ENCODE measurements at places on chromosomes 1 and 21.
A peak's percentile ranks its signal among the peaks of the same experiment; 100 is the strongest.

GRCh38 chr1:14647777-14648176, 49.3 kb downstream of the KAZN start:
- DNase-seq = no peak

- no peak for DNase-seq
These were observed 2.8 kb downstream of the COL18A1 start for GRCh38 chr21:45407629-45408247.

DNA sequence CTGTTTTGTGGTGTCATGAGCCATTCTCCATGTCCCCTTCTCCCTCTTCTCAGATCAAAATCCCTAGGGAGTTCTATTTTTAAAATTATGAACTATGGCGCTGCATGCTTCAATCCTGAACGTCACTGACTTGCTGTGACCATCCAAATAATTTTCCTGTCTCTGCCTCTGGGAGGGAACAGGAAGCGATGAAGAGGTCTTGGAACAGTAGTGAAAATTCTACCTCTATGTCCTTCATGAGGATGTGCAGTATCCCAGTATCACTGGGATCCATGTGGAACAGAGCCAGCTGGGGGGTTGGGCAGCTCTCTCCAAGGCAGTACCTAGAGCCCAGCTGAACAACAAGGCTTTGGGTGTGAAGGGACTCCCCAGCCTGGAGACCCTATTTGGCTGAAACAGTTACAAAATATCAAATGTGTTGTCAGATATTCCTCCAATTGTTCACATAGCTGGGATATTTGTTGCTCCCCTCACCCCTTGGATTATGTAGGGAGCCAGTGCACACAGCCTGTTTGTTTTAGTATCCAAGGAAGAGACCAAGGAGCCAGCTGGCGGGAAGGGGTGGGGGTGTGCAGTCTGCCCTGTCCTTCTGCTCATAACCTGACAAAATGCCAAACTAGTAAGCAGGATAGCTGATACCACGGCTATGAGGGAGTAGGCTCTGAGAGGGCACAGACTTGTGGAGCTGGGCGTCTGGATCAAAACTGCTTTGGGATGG, 7.6 kb downstream of the DCLRE1B start:
- DNase-seq = no peak

DNA sequence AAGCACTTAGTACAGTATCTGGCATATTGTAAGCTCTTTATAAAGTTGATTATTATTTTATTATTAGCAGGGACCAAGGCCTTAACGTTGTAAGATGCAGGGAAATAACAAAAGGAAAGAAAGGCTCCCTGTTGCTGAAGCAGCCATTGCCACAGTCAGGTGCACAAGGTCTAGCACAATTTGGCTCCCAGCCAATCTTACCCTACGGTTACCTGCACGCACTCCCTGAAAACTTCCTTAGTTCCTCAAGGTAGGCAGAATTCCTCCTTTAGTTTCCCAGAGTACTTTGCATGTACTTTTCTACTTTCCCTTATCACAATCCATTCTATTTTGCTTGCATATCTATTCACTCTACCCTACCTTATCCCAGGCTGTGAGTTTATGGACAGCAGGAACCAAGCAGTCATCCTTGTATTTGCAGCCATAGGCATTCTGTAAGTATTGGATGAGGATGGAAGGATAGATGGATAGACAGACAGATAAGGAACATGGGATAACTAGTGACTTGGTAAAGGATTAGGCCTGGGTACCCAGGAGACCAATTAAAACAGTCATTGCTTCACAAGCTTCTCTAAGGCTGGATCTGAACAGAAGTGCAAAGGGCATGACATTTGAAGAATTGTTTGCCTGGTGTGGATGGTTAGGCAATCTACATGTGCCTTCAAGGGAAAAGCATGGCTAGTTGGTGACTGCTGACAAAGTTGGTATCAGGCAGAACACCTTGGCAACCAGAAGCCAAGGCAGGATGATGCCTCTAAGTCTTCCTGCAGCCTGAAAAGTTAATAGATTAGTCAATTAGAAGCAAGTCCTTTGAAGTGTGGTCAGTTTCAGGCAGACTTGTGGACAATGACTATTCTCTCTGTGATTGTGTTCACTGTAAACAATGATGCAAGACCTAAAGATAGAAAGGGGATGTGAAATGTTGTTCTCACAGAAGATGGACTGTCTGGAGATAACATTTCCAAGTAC, 20.8 kb upstream of the JAK1 start:
- DNase-seq = no peak

DNA sequence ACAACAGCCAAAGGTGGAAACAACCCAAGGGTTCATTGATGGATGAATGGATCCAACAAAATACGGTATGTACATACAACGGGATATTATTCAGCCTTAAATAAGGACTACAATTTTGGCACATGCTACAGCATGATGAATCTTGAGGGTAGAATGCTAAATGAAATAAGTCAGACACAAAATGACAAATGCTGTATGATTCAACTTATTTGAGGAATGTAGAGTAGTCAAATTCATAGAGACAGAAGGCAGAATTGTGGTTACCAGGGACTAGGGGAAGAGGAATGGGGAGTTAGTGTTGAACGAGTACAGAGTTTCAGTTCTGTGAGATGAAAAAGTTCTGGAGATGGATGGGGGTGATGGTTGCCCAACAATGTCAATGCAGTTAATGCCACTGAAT, 118.0 kb upstream of the PAXBP1 start:
- no peak for DNase-seq

- no peak for DNase-seq
These were observed 12.4 kb upstream of the PLXNA2 start for GRCh38 chr1:208256556-208256955.

- no peak for DNase-seq
These were observed 515 bp downstream of the MAN1C1 start for GRCh38 chr1:25616987-25617624.

GRCh38 chr1:42846257-42847110, at the start of gene ZNF691:
Gene ZNF691 (plus strand): TSS chr1:42846613. CDS start chr1:42849659, 3,046 bp downstream.
- DNase-seq = peak; percentile 95

DNA sequence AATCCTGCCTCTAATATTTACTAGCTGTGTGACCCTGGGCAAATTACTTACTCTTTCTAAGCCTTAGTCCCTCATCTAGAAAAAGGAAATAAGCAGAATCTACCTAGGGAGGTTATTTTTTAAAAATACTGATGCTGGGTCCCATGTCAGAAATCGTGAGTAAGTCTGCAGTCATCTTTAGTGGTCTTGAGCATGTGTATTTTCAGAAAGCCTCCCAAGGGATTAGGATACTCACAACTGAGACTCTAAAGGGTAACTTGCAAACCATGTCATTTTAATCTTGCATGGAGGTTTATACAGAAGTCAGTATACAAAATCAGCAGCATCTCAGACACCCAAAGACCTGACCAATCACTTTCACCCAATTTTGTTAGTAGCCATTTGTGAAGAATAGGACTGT, 43.2 kb downstream of the DSTYK start:
- DNase-seq = no peak

- DNase-seq = no peak
These were observed 133.2 kb upstream of the ZBTB40 start for GRCh38 chr1:22318279-22318981.

- no peak for DNase-seq
These were observed 15.1 kb upstream of the SAMD11 start for GRCh38 chr1:908661-909060.

- no peak for DNase-seq
These were observed 17.5 kb downstream of the COL9A2 start for GRCh38 chr1:40299366-40300248.

DNA sequence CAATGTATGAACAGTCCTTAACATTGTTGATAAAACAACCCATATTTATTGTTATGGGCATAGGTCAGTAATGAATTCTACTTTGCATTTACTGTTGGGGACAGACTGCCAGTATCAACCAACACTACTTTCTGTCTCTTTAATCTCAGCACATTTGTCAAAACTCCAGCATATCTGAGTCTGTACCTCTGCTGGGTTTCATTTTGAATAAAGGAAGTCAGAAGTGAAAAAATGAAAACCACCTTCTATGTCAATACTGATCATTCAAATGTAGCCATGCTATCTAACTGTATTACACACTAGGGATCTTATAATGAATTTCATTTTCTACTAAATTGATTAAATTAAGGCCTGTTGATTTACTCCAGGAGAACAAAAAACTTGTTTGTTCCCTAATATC, 24.2 kb upstream of the CXADR start:
- DNase-seq = no peak

GRCh38 chr21:30800605-30801004, 12.5 kb downstream of the KRTAP8-1 start:
- no peak for DNase-seq

DNA sequence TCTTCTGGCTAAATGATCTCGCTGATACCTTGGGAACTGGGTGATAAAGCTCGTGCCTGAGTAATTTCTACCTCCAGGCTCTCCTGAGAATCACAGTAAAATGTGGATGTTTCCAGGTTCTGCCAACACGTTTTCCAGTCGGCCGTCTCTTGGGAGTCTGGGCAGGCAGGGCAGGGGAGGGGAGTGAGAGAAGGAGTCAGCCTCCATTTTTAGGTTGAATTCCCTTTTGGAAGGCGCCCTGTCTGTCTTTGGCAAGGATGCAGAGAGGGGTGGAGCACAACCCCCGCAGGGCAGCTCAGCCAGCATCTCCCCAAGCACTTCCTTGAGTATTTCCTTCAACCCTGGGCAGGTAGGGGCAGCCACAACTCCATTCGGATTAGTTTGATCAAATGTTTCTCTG, 15.5 kb upstream of the ACTRT2 start:
- DNase-seq = no peak

- no peak for DNase-seq
These were observed 36.7 kb downstream of the ATP2B4 start for GRCh38 chr1:203663294-203663693.

DNA sequence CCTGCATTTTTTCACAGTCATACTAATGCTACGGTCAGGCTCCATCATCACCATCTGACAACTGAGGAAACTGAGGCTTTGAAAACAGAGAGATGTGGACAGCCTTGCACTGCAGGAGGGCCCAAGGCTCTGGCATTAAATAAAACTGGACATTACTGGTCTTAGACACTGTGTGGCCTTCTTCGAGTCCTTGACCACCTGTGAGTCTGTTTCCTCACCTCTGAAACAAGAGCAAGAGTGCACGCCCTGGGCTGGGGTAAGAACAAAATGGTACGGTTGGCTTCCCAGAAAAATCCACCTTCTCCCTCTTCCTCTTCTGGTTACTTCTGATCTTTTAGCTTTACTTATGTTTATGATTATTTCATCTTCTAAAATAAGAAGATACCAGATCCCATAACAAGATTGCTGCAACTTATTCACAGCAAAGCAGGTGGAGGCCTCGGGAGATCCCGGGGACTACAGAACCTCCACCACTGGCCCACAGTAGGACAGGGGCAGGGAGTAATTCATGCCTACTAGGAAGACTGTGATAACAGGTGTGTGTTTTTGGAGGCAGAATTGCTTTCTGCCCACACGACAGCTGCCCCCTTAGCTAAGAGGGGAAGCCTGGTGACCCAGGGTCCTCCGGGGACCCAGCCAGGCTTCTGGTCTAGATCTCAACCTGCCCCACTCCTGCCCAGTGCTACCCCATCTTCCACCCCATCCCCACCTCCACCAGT, 156.4 kb upstream of the EDN2 start:
- DNase-seq = no peak

DNA sequence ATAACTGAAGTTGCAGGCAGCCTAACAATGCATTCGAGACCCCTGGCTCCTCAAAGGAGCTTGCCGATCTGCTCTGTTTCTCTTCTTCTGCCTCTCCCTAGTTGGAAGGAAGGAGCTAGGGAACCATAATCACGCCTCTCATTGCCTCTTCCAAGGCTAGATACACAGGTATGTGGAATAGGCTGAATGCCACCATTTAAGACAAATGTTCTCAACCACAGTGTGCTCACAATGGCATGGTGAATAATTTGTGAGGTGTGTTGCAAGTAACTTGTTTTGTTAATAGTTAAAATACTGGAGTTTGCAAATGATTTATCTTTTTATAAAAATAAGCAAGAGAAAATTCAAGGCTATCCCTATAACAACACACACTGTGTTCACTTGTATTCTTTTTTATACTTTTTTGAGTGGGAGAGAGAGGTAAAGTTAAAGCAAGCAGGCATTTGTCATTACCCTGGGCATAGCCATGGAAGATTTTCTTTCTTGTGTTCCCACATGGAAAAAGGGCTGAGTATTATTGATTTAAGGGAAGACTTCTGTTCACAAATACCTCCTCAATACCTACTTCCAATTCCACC, 45.4 kb upstream of the SYT6 start:
- no peak for DNase-seq

DNA sequence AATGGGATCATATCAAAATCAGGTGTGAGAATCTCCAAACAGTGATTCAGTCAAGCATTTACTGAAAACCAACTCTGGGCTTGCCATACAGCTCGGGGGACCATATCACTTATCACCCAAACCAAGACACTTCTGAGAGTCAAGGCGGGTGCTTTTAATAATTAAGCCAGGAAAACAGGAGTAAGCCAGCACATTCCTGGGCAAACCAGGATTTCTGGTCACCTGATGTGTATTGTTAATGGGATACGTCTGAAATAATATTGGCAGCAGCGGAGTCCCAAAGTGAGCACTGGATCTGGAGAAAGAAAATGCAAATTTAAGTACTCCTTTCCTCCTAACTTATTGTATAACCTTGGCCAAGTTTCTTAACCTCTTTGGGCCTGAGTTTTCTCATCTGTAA, 17.6 kb downstream of the OSCP1 start:
- no peak for DNase-seq

DNA sequence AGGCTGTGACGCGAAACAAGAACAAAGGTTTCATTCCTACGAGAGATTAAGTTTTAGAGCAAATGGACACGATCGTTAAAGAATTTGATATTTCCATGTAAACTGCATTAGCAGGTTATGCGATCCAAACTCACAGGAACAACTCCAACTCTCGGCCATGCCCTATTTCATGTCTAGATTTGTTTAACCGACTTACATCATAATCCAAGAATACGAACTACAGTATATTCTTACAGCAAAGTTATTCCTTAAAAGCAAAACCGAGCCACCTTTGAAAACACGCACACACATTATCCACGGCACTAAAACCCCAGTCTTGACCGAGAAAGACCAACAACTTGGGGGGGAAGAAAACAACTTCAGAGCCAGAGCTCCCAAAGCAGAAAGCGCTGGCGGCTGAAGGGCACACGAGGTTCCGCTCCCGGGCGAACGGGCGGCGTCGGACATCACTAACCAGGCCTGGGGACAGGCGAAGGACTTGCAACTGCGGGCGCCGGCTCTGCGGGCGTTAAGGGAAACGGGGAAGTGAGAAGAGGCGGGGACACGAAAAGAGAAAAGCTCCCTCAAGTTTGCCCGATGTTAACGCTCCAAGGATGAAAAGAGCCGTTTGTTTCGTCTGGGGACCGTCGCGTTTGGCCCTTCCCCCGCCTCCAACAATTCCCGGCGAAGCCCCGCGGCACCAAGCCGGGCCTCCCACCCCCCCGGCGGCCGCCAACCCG, 690 bp downstream of the B3GALNT2 start:
- no peak for DNase-seq

DNA sequence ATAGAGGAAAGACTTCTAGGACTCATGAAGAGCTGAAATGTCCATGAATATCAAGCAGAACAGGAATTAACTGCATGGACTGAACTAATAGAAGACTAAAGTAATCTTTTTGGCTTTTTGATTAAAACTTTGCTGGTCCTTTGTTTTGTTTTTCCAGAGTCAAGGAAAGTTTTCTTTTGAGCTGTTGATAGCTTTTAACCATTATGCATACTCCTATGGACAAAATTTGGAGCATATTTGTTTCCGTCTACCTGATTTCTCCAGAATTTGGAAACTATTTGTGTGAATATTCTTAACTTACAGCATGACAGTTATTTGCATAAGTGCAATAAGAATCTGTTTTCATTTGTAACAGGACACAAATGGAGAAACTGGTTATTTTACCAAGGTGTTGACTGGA, 24.5 kb upstream of the CYP4B1 start:
- no peak for DNase-seq

All from caudate nucleus (tissue), 63 donors.